ENCODE measurements at places on chromosomes 16 and 17.

DNA sequence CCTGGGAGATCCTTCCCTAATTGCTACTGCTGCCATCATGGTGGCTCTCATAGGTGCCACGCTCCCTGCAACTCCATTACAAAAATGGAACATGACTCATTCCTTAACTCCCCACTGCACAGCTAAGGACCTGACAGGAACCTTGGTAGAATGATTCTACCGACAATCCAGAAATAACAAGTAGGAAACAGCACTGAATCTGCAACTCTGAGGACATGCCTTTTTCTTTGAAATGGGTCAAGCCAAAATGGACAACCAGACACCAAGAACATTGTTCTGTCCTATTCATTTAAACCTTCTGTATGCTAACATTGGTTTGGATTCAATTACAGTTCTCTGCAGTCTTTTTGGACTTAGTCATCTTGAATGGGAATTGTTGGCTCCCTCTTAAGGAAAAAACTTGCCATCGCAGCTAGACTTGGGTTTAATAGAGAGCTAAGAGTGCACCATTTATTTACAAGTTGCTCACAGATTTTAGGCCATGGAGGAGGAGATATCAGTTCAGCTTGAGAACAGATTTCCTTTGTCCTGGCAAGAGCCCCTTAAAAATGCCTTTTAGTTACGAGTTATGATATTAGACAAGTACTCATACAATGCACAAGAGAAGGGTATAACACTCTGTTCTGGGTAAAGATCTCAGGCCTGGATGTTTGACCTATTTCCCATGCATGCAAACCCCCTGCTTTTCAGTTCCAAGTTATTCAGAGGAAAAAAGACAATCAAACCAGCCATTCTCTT, 20.9 kb upstream of the NSRP1 start:
- DNase-seq: peak; percentile 24

- peak; percentile 54 for DNase-seq
These were observed 27.1 kb upstream of the SNN start for GRCh38 chr16:11640987-11641817.

DNA sequence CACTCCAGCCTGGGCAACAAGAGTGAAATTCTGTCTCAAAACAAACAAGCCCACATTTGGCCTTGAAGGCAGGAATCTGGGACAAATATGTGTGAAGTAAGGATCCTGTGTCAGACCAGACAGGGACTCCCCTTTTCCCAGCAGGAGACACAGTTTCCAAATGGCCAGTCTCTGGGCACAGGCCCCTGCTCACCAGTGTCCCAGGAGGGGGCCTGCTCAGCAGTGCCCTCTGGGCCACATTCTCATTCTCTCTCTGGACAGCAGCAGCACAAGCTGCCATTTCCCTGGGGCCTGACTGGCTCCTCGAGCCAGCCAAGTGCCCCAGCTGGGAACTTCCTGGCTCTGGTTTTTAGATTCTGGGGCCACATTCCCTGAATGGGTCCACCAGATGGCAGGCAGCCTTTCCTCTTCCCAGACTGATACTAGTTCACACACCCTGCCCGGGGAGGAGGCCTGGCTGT, 11.7 kb upstream of the MNT start:
- DNase-seq: no peak

DNA sequence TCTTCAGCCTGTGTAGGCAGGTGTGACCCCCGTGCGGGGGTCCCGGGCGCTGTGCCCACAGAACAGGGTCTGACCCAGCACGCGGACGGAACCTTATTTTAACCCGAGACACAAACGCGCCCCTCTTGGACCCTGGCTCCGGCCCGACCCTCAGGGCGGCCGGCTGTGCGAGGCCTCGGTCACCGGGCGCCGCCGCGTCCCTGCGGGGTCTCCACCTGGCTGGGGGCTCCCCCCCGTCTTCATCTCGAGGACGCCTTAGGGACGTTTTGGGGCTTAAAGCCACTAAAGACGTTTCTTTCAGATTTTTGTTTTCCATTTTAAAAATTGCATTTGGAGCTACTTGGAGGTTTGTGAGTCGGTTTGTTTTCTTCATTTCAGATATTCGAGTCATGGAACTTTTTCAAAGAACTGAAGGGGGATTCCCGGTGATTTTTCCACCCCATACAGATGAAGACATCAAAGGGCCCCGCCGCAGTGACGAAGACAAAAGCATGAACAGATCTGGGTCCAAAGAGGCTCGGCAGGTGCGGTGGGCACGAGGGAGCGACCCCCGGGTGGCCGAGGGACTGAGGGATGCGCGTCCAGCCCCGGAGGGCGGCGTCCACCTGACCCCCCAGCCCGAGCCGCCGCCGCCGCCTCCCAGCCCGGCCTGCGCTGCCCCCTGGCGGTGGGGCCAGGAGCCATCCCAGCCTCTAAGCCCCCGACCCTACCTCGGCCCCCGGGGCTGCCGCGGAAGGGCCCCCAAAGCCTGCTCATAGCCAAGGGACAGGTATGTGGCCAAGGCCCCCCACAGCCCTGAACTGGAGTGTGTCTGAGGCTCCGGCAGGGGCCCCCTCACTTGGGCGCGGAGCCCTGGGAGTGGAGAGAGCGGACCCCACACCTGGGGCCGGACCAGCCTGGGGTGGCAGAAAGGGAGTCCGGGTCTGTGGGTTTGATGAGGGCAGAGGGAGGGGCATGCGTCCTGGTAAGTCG, 3.8 kb upstream of the CD7 start:
- peak; percentile 76 for DNase-seq

DNA sequence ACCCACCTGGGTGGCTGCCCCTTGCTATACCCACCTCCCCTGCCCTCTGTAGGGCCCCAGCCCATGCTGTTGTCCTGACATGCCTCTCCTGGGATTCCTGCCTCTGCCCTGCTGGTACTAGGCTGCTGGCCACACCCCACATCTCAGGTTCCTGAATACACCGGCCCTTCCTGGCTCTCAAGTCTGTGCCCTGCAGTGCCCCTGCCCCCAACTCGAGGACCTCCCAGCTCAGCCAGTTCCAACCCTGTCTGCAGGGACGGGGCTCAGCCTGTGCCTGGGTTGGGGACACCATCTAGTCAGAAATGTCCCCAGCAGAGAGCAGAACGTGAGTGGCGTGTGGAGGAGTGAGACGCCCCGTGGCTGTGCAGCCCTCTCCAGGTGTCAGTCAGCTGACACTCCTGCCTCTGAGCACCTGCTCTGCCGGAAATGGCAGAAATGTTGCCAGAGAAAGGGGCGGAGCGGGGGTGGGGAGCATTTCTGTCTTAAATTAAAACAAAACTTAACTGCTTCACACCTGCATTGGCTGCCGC, 28.7 kb downstream of the ACSF3 start:
- peak; percentile 78 for DNase-seq

GRCh38 chr17:82917699-82918345, 78.0 kb upstream of the ZNF750 start:
- peak; percentile 30 for DNase-seq

DNA sequence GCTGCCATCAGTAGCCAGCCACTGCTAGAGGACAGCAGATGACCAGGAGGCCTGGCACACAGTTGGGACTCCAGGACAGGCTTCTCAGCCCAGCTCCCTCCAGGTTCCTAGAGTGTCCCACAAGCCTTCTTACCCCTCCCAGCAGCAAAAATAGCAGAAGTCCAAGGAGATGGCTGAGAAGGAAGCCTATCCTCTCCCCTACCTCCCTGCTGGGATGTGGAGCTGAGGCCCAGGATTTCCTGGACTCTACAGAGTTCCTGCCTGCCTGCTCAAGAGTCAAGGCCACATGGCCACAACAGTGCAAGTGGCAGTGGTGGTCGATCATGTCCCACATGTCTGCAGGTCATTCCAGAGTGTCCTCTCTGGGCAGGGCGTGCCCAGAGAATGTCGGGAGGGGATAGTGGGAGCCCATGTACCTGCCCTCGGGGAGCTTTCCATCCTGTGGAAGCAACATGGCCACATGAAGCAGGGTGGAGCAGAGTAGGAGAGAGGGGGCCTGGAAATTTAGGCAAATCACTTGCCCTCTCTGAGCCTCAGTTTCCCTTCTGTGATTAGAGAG, 7.7 kb upstream of the HROB start:
- no peak for DNase-seq

- no peak for DNase-seq
These were observed 8.2 kb upstream of the CSNK1D start for GRCh38 chr17:82281502-82282238.

DNA sequence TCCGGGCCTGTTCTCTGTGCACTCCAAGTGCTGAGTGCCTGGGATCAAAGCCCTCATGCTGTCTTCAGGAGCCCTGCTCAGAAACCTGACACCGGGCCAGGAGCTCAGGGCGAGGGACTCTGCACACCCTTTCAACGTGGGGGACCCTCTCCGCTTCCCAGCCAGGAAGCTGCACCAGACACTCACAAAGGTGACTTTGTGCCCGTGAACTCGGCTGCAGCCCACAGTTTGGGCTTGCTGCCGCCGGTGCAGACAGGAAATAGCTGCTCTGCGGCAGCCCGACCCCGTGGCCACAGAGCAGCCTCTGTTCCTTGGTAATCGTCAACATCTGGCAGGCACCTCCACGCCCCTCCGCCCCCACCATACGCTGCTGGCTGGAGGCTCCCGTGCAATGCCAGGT, 93.4 kb upstream of the METRNL start:
- peak; percentile 78 for DNase-seq

- peak; percentile 68 for DNase-seq
These were observed 887 bp downstream of the ZBTB4 start for GRCh38 chr17:7478276-7479212.

GRCh38 chr17:21283482-21284318, 811 bp upstream of the MAP2K3 start:
- no peak for DNase-seq

DNA sequence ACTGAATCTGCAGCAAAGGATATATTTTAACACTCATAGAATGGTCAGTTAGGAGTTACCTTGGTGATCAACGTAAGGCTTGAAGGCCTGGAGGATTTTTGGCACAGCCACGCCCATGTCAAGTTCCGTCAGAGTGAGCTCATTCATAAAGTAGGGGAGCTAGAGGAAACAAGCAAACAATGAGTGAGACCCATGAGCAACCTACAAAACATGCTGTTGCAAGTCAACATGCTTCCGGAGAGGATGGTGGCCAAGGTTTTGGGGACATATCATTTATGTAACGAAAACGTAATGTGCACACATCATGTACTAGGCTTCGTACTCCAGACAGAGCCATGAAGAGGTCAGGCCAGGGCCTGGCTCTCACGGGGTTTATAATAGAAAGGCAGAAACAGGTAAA, 41.1 kb upstream of the ERN1 start:
- DNase-seq: no peak
